ENCODE measurements at places on chromosomes 12 and 14. TPM values are rescaled to one million over a fixed set of nuclear protein-coding genes. Genes with fewer than 3 reads are reported as not detected.

The ADAM21 gene
- 0.21 TPM for total RNA-seq

The ATP5F1B gene
- 854 TPM for total RNA-seq

The THAP2 gene
- 8.3 TPM for total RNA-seq

The OR4E2 gene
- not detected for total RNA-seq

The ACACB gene
- 11.8 TPM for total RNA-seq

Data from activated naive CD4-positive, alpha-beta T cell treated with anti-CD3 and anti-CD28 coated beads for 36 hours (primary cell).